ENCODE measurements at places on chromosomes 2 and 18.

GRCh38 chr2:58030771-58031170 is 15.8 kb upstream of the VRK2 start:
- DNase-seq: no peak

- no peak for DNase-seq
Observed at GRCh38 chr2:221973502-221973901, 325.3 kb downstream of the PAX3 start.

- DNase-seq: no peak
Observed at GRCh38 chr18:32759611-32760167, 13.1 kb downstream of the KLHL14 start.

GRCh38 chr18:9796935-9797549 is 88.7 kb upstream of the TXNDC2 start:
- no peak for DNase-seq

- DNase-seq: no peak
Observed at GRCh38 chr2:218392891-218393462, 6.7 kb upstream of the CTDSP1 start.

DNA sequence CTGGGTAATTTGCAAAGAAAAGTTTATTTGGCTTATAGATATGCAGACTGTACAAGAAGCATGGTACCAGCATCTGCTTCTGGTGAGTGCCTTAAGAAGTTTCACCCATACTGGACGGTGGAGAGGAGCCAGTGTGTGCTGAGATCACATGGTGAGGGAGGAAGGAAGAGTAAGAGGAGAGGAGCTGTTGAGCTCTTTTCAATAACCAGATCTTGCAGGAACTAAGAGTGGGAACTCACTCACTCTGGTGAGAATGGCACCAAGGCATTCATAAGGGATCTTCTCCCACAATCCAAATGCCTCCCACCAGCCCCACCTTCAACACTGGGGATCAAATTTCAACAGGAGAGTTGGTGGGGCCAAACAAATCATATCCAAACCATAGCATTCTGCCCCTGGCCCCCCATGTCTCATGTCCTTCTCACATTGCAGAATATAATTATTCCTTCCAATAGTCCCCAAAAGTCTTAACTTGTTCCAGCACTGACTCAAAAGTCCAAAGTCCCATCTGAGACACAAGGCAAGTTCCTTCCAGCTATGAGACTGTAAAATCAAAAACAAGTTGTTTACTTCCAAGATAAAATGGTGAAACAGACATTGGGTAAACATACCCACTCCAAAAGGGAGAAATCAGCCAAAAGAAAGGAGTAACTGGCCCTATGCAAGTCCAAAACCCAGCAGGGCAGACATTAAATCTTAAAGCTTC is 11.7 kb upstream of the TMEM37 start:
- no peak for DNase-seq

DNA sequence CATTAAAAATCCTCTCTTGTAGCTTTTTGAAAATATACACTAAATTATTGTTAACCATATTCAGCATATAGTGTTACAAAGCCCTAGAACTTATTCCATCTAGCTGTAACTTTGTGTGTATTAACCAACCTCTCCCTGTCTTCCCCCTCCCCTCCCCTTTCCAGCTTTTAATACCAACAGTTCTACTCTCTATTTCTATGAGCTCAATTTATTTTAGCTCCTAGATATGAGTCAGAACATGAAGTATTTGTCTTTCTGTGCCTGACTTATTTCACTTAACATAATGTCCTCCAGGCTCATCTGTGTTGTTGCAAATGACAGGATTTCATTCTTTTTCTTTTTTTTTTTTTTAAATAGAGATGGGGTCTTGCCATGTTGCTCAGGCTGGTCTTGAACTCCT is 45.1 kb downstream of the GPD2 start:
- no peak for DNase-seq

GRCh38 chr18:111306-112014 is 46.9 kb upstream of the USP14 start:
- DNase-seq: peak; percentile 47

DNA sequence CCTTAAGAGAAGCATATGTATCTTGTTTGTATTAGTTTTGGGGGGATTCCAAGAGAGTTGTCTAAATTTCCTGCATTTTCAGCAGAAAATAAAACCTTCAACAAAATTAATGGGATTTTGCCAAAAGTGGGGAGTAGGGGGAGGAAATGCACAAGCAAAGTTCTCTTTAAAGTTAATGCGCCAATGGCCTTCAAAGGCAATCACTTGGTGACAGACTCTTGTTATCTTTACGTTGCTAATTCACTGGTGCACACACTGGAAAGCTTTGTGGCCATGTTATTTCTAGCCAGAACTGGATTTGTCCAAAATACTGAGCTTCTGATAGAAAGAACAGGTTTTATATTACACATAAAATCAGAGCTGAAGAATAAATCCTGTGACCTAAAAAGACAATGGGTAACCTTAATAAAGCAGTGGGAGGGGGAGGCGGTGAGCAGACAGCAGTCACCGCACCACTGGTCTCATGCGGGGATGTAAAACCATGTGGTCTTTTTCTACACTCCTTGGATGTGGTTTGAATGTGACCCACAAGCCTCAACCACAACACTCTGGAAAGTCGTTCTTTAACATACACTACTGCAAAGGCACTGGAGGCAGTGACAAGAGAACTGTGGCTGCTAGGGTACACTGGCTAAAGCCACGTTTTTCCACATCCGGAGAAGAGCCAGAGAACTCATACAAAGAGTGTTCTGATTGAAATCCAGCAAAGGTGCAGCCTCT is 176.9 kb upstream of the SMAD7 start:
- DNase-seq: no peak

- no peak for DNase-seq
Observed at GRCh38 chr2:28054916-28055315, 164.4 kb downstream of the BABAM2 start.

Data from stimulated activated naive B cell treated with anti-CD40 and anti-IgM and Interleukin-4, amounts not matched to agents 10 μg/mL and 1 μg/mL and 100 μg/mL, for 72 hours (primary cell).